AG10803 (cell line): ENCODE measurements at places on chromosomes 7 and 10.
A peak's percentile ranks its signal among the peaks of the same experiment; 100 is the strongest.

DNA sequence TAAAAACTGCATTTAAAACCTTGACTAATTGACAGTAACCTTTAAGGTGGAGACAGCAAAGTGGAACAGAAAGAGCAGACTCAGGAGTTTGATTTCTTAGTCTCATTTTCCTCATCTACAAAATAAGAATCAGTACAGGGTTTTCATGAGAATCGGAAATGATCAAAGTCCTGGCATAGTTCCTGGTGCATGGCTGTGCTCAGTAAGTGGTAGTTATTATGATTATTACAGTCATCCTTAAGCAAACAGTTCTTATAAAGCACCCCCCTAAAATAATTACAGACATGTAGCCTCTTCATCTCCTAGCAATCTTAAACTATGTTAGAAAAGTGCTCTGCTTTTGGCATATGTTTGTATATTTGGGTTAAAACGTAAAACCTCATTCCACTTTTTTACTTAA lies 18.0 kb downstream of the NEBL start:
- DNase-seq: no peak

DNA sequence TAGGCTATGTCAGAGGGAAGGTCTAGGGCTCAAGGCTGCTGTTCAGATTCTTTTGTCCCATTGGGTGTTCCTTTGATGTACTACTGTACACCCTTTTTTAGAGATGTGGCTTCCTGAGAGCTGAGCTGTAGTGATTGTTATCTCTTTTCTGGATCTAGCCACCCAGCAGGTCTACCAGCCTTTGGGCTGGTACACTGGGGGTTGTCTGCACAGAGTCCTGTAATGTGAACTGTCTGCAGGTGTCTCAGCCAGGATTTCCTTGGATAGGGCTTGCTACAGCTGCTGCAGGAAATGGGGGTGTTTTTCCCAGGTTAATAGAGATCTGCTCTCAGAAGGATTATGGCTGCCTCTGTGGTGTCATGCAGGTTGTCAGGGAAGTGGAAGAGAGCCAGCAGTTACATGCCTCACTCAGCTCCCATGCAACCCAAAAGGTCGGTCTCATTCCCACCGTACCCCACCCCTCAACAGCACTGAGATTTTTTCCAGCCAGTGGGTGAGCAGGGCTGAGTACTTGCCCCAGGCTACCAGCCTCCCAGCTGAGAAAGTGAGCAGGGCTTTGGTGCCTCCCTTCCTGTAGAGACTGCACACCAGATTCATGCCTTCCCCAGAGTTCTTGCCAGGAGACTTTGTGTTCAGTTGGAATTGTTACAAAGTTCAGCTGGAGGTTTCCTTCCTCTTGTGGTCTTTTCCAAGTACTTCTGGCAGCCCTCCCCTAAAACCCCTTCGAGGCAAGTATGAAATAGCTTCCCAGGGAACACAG lies 63.3 kb downstream of the ZNF107 start:
- DNase-seq: no peak

GRCh38 chr7:159109653-159110035 lies 35.0 kb downstream of the VIPR2 start:
- no peak for DNase-seq

DNA sequence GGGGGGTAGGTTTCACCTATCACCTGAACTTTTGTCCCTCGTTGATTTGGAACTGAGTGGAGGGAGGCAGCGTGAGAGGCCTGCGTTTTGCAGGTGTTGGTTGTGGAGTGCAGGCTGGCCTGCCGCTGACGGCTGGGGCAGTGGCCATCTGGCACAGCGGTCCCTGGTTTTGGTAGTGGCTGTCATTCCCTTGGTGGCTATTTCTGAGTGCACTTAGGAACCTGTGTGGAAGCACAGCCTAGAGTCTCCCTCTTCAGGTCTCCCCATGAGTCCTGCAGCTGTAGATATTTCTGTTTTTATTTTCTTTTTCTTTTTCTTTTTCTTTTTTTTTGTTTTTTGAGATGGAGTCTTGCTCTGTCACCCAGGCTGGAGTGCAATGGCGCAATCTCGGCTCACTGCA lies 129.2 kb downstream of the CUL2 start:
- DNase-seq: peak; percentile 36

- peak; percentile 90 for DNase-seq
Observed at GRCh38 chr10:72503241-72503640, 122.6 kb downstream of the MICU1 start.

DNA sequence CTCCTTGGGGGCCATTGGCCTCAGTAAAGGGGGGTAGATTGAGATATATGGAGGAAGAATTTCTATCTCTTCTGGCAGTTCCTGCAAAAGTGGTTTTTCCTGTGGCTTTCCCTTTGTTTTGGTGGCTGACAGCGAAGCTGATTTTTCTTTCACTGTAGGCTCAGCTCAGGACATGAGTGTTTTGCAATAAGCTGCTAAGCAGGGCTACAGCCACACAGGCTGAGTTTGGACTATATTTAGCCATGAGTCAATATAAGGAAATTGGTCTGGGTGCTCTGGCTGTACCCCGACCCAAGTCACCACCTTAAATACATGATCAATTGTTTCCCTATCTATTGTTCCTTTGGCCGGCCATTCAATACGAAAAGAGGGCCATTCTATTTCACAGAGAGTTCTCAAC lies 212.7 kb upstream of the KCND2 start:
- peak; percentile 21 for DNase-seq

DNA sequence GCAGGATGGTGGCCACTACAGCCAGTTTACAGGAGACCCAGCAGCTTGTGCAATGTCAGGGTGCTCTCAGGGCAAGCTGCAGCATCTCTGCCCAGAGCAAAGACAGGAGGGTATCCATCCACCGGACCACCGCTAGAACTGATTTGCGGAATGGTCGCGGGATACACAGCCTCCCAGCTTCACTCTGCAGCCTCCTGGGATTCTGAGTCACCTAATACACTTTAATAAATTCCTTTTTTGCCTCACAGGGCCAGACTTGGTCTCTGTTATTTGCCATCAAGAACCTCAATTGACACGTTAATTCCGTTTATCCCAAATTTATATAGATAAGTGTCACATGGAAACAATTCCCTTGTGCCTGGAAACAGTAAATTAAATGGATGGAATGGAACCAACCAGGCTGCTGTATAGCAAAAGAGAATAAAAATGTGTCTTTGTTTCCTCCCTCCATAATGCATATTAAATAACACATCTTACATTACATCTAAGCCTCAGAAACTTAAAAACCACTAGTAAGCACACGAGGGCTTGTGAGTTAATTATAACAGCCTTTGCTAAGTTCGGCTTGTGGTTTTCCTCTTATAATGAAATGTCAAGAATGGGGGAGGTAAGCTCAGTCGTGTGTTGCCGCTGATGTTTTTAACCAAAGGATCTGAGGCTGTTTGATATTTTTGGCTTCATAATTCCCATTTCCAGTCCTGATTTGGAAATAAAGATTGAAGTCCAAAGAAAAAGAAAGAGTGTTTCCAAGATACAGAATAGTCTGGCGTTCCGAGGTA lies 52.1 kb downstream of the ADRB1 start:
- no peak for DNase-seq

DNA sequence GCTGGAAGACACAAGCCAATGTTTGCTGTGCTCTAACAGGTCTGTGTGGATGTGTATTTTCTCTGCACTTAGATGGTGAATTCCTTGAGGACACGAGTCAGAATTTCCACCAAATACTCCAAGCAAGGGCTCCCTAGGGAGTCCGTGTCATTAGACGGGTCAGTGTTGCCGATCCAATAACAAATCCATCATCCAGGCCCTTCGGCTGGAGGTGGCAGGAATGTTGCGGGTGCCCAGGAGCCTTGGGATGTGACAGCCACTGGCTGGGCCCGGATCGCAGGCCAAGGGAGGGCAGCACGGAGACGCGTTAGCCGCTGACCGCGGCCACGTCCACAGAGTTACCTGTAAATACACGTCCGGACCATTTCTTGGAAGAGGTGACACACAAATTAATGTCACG lies 186.8 kb downstream of the WDR37 start:
- no peak for DNase-seq

GRCh38 chr7:77958436-77958835 lies 159.9 kb downstream of the PHTF2 start:
- DNase-seq: no peak

- DNase-seq: peak; percentile 15
Observed at GRCh38 chr7:65731562-65732035, 141.3 kb upstream of the VKORC1L1 start.

GRCh38 chr10:70543911-70544310 lies 58.6 kb downstream of the PRF1 start:
- DNase-seq: no peak

DNA sequence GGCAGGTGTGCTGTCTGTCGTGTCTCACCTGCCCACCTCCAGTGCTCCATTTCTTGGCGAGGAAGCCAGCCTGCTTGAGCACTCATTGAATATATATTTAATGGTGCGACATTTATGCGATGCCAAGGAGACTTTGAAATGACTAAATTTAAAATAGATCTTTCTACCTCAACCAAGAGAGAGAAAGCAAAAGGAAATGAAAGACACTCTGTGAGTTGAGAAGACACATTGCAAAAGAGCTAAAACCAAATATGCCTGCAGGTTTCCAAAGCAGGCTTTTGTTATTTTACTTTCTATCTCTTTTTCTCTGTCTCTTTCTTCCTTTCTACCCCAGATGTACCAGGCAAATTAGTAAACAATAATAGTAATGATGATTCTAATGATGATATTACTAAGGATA lies 53.6 kb upstream of the AOAH start:
- no peak for DNase-seq

DNA sequence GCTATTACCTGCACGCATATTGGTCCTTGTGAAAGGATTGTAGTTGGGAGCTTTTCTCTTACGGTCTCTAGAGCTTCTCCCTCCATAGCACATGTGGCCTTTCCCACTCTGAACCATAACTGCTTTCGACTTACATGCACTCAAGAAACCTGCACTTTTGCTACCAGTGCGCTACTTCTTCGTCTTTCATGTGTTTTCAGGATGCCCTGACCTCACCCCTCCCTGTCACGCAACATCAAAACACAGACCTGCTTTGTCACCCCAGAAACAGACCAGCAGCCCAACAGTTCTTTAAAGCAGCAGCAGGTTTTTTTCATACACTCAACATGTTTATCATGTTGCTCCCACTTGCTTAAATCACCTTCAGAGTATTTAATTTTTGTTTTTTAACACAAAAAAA lies 243.5 kb upstream of the TCF7L2 start:
- no peak for DNase-seq

DNA sequence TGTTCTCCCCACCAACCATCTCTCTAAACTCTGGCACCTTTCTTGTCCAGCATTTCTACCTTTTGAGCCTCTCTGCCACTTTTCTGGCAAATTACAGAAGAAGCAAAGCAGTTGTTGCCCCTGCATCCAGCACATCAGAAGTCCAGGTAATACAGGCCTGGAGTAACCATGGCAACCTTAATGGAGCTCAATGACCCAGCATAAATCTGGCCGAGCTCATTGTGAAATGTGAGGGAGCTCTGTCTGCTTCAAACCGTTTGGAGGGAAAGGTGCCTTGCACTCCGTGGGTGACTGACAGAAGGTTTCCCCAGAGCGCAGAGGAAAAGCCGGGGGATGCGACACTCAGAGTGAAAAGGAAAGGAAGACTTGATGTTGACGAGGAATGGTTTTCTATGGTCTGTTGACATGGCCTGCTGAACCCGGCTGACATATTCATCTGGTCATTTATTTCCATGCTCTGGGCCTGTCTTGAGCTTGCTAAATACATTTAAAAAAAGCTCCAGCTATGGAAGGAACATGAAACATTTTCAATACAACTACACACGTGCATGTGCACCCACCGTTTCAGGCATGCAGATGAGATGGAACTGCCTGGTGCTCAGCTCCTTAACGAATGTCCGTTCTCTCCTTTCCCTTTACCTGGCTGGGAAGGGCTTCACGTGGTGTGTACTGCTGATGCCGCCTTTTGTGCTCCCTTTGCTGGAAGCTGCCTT lies 74.9 kb downstream of the ADRA2A start:
- DNase-seq: no peak

DNA sequence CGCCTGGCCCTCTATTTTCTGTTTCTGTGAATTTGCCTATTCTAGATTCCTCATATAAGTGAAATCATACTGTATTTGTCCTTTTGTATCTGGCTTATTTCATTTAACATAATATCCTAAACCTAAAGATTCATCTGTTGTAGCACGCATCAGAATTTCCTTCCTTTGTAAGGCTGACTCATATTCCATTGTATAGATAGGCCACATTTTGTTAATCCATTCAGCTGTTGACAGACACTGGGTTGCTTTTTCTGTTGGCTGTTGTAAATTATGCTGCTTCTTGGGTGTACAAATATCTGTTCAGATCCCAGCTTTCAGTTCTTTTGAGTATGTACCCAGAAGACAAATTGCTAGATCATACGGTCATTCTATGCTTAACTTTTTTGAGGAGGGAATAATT lies 28.8 kb upstream of the CUL1 start:
- no peak for DNase-seq

- peak; percentile 78 for DNase-seq
Observed at GRCh38 chr10:6023661-6024333, 38.4 kb downstream of the IL2RA start.

GRCh38 chr7:155230169-155230593 lies 67.5 kb upstream of the INSIG1 start:
- DNase-seq: peak; percentile 99

- DNase-seq: no peak
Observed at GRCh38 chr10:6563075-6563474, 17.0 kb downstream of the PRKCQ start.

DNA sequence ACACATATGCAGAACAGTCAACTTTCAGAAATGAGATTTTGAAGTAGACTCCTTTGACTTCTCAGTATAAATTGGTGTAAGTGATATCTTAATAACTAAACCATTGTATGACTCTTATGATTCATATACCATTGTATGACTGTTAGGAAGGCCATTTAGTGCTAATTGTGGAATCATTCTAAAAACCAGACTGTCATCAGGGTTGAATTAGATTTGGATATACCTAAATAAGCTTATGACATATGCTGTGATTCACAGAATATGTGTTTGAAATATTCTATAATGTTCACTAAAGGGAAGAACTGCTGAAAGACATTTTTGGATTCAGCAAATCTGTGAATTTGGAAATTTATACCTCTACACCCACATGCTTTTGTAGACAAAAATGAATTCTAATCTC lies 438.1 kb downstream of the MDFIC start:
- DNase-seq: no peak

GRCh38 chr10:17648243-17649035 lies 4.5 kb downstream of the STAM start:
- DNase-seq: no peak

- DNase-seq: no peak
Observed at GRCh38 chr7:151871189-151871735, 5.7 kb downstream of the PRKAG2 start.
